ENCODE measurements at places on chromosomes 7 and 10.

DNA sequence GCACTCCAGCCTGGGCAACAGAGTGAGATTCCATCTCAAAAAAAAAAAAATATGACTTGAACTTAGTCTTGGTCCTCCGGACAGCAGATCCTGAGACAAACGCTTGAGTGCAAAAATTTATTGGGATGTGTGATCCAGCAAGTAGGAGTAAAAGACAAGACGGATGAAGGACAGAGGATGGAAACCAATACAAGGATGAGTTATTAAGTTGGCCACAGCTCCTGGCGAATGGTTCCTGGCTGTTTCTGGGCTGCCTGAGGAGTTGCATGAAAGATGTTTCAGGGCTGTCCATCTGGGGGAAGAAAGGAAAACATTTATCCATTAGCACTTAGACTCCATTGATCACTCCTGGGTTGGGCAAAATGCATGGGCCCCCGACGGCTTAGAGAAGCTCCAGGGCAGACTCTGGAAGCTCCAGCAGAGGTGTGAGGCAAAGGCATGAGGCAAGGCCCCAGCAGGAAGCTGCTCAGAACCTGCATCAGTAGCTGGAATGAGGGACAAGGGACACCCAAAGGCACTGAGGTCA, 98.3 kb upstream of the ZNF438 start:
- no peak overlapping the region for H3K27ac ChIP-seq
- peaks cover 8% of the 10 kb centered on the region for H3K27me3 ChIP-seq
- H3K4me1 ChIP-seq = peaks cover 10% of the 10 kb centered on the region
- no peak overlapping the region for H3K4me3 ChIP-seq

GRCh38 chr7:157893535-157894044, 556.8 kb downstream of the DNAJB6 start:
- peaks cover 30% of the 10 kb centered on the region for H3K27me3 ChIP-seq
- no peak for DNase-seq
- no peaks in the 10 kb centered on the region for H3K36me3 ChIP-seq
- no peak overlapping the region for H3K4me3 ChIP-seq
- H3K27ac ChIP-seq = no peak overlapping the region

DNA sequence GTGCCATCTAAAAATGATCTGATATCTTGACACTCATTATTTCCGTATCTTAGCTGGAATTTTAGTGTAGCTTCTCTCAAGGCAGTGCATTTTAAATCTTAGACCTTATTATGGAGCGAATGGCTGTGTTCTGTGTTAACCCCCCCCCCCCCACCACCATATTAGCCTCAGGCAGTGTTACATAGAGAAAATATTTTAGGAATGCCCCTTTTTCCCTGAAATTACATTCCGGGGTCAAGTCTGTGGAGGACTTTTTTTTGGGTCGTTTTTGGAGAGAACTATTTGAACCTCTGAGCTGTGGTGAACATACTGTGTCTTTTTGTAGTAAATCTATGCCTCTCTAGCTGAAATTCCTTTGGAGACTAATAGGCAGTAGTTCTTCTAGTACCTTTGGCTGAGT, 3.1 kb downstream of the CCDC126 start:
- H3K36me3 ChIP-seq = peaks cover 5% of the 10 kb centered on the region
- peak overlapping the region; percentile 11 for H3K4me3 ChIP-seq

DNA sequence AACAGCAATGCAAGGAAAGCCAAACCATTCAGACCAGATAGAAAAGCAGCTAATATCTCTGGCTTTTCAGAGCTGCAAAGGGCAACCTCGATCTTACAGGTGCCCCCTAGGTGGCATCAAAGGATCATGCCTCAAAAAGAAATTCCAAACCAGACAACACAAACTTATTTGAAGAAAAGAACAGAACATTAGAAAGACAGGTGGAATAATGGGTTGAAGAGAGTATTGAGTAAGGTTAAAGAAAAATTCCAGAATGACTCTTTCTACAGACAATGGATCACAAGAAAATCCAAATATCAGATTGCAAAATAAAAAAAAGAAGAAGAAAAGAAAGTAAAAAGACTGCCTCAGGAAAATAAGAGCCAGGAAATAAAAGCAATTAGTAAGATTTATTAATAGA, 213.7 kb downstream of the ELMO1 start:
- no peak overlapping the region for H3K27ac ChIP-seq
- DNase-seq = no peak
- H3K36me3 ChIP-seq = peaks cover 8% of the 10 kb centered on the region
- no peaks in the 10 kb centered on the region for H3K27me3 ChIP-seq

DNA sequence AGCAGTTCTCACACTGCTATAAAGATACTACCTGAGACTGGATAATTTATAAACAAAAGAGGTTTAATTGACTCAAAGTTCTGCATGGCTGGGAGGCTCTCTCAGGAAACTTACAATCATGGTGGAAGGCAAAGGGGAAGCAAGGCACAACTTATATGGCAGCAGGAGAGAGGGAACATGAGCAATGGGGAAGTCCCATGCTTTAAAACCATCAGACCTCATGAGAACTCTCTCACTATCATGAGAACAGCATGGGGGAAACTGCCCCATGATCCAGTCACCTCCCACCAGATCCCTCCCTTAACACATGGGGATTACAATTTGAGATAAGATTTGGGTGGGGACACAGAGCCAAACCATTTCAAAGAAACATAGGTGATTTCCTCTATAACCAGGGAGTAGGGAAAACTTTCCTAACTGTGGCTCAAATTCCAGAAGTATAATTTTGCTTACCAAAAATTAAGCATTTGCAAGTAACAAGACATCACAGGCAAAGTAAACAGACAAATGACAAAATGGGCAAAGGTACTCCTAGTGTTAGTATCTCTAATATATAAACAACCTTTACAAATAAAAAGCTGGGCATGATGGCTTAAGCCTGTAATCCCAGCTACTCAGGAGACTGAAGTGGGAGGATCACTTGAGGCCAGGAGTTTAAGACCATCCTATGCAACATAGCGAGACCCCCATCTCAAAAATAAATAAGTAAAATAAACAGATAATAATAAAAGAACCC, 88.0 kb downstream of the KBTBD2 start:
- H3K4me1 ChIP-seq = no peaks in the 10 kb centered on the region
- H3K36me3 ChIP-seq = peaks cover 12% of the 10 kb centered on the region
- H3K4me3 ChIP-seq = no peak overlapping the region
- DNase-seq = no peak
- H3K27ac ChIP-seq = no peak overlapping the region
- no peaks in the 10 kb centered on the region for H3K27me3 ChIP-seq

- H3K4me1 ChIP-seq = no peaks in the 10 kb centered on the region
- DNase-seq = no peak
- no peaks in the 10 kb centered on the region for H3K27me3 ChIP-seq
- H3K27ac ChIP-seq = no peak overlapping the region
- peaks cover 1% of the 10 kb centered on the region for H3K36me3 ChIP-seq
- H3K4me3 ChIP-seq = no peak overlapping the region
Observed at GRCh38 chr7:153245809-153246208, 486.3 kb downstream of the ACTR3B start.

- no peak overlapping the region for H3K27ac ChIP-seq
- no peaks in the 10 kb centered on the region for H3K4me1 ChIP-seq
- H3K27me3 ChIP-seq = no peaks in the 10 kb centered on the region
- DNase-seq = no peak
- H3K4me3 ChIP-seq = no peak overlapping the region
Observed at GRCh38 chr10:66307826-66308225, 618.0 kb upstream of the LRRTM3 start.

DNA sequence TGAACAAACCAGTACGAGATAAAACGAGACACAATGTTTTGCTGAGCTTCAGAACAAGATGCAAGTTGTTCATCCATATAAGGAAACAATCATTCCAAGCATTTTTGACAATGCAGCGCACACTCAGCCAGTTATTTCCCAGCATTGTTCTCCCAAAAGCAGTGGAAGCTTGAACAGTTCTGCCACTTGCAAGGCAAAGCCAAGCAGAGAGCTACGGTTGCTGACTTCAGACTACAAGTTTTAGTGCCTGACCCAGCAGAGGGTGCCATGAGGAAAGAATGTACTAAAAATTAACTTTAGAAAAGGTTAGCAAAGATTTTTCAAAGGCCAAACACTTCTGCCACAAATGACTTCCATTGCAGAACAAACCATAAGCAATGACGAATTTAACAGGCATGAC, 152.5 kb downstream of the SLC25A13 start:
- H3K4me3 ChIP-seq = no peak overlapping the region
- peaks cover 12% of the 10 kb centered on the region for H3K4me1 ChIP-seq
- H3K36me3 ChIP-seq = peaks cover 10% of the 10 kb centered on the region
- DNase-seq = no peak
- peaks cover 4% of the 10 kb centered on the region for H3K27me3 ChIP-seq

GRCh38 chr7:134313543-134313942, 3.2 kb downstream of the SLC35B4 start:
- no peaks in the 10 kb centered on the region for H3K27me3 ChIP-seq
- no peak overlapping the region for H3K4me3 ChIP-seq
- H3K36me3 ChIP-seq = peaks cover 3% of the 10 kb centered on the region
- H3K4me1 ChIP-seq = peaks cover 13% of the 10 kb centered on the region

- H3K27me3 ChIP-seq = no peaks in the 10 kb centered on the region
- no peak overlapping the region for H3K27ac ChIP-seq
- H3K4me1 ChIP-seq = peaks cover 5% of the 10 kb centered on the region
- no peak for DNase-seq
Observed at GRCh38 chr10:92541583-92541982, 32.3 kb downstream of the IDE start.

- H3K4me1 ChIP-seq = no peaks in the 10 kb centered on the region
- peaks cover 26% of the 10 kb centered on the region for H3K27me3 ChIP-seq
- no peaks in the 10 kb centered on the region for H3K36me3 ChIP-seq
Observed at GRCh38 chr10:129654461-129654860, 187.4 kb downstream of the MGMT start.

Measured in progenitor cell of endocrine pancreas (in vitro differentiated cells).